Airway epithelial cell (primary cell): ENCODE measurements at places on chromosomes 2 and 18. TPM values are rescaled to one million over a fixed set of nuclear protein-coding genes. Genes with fewer than 3 reads are reported as not detected.

KIAA2012 gene
- total RNA-seq = not detected in 2 replicates

RAPGEF4 gene
- 1.4 and 1.7 TPM in 2 replicates for total RNA-seq

DSG3 gene
- 165 and 218 TPM in 2 replicates for total RNA-seq

DSC3 gene
- 129 and 148 TPM in 2 replicates for total RNA-seq

SKOR2 gene
- total RNA-seq = not detected in 2 replicates

ANKRD36C gene
- total RNA-seq = 3.2 and 6.1 TPM in 2 replicates

POTEC gene
- not detected in 2 replicates for total RNA-seq

SPATA3 gene
- not detected in 2 replicates for total RNA-seq

ACMSD gene
- total RNA-seq = 0.46 TPM in 1 of 2 replicates, not detected in the other

ST8SIA5 gene
- total RNA-seq = not detected in 2 replicates

GALNT14 gene
- total RNA-seq = 22.8 and 28.1 TPM in 2 replicates

FAP gene
- 3.2 and 4.3 TPM in 2 replicates for total RNA-seq

MYO7B gene
- not detected in 2 replicates for total RNA-seq

KCNS3 gene
- 13.7 and 16.9 TPM in 2 replicates for total RNA-seq

DOK6 gene
- total RNA-seq = not detected in 2 replicates

PAX3 gene
- not detected in 2 replicates for total RNA-seq

CD8B2 gene
- total RNA-seq = not detected in 2 replicates

LAPTM4A gene
- 71.0 and 84.1 TPM in 2 replicates for total RNA-seq

ANAPC1 gene
- 40.8 and 45.4 TPM in 2 replicates for total RNA-seq

CSRNP3 gene
- 1.1 and 4.8 TPM in 2 replicates for total RNA-seq

DSG2 gene
- total RNA-seq = 63.6 and 93.5 TPM in 2 replicates
